Fibroblast of mammary gland (primary cell): ENCODE measurements at places on chromosomes 3 and 15.

DNA sequence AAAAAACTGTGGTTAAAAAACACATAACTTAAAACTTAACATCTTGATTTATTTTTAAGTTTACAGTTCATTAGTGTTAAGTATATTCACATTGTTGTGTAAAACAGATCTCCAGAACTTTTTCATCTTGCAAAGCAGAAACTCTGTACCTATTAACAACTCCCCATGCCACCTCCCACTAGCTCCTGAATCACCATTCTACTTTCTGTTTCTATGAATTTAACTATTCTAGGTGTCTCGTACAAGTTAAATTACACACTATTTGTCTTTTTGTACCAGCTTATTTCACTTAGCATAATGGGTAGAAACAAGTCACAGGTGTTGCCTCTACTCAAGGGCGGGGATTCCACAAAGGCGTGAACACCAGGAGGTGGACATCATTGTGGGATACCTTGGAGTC lies 43.2 kb downstream of the CRTC3 start:
- DNase-seq: no peak

DNA sequence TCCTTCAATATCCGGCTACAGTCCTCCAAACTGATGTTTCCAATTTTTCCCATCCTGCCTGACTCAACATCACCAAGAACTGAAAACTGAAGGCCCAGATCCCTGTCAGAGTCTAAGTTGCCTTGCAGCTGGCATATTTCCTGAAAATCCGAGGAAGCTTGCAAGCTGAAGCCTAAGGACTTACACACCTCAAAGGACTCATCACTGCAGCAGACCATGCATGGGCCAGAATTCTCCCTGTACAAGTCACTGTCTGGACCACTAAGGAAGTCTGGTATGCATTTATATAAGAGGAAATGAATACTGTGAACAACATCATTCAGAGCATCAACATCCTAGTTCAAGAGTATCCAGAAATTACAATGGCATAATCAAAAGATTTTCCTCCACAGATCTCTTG lies 548.8 kb upstream of the MDFIC2 start:
- peak; percentile 96 for DNase-seq

- DNase-seq: no peak
Measured at GRCh38 chr15:78120523-78120922, 10.7 kb downstream of the CIB2 start.

DNA sequence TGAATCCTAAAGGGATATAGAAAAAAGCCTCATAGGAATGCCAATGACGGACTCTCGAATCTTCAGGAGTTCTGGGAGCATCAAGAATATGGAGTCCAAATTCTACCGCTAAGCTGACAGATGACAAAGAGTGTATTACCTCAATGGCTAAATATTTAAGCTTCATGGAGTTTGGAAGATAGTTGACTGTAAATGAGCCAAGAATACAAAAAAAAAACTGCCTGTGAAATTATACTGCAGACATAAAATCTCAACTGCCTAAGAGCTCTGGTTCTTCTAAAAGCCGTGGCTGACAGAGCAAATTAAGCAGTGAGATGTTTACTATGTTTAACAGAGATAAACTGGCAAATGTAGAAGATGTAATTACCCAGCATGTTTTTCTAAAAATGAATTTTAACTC lies 140.0 kb downstream of the GADL1 start:
- DNase-seq: no peak

DNA sequence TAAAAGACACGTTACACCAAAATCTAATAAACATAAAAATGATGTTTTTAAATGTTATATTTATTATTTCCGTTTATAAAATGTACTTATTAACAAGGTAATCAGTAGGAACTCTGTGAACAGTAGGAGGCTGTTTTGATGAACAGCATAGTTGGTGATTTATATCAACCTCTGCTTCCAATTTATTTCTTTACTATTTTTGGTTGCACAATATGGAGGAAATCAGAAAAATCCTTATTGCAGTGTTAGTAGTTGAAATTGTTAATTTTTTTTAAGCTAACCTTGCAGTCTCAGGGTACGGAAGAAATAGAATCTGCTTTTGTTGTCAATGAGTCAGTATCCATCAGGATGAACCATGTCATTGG lies 5.0 kb upstream of the SNX22 start:
- no peak for DNase-seq

DNA sequence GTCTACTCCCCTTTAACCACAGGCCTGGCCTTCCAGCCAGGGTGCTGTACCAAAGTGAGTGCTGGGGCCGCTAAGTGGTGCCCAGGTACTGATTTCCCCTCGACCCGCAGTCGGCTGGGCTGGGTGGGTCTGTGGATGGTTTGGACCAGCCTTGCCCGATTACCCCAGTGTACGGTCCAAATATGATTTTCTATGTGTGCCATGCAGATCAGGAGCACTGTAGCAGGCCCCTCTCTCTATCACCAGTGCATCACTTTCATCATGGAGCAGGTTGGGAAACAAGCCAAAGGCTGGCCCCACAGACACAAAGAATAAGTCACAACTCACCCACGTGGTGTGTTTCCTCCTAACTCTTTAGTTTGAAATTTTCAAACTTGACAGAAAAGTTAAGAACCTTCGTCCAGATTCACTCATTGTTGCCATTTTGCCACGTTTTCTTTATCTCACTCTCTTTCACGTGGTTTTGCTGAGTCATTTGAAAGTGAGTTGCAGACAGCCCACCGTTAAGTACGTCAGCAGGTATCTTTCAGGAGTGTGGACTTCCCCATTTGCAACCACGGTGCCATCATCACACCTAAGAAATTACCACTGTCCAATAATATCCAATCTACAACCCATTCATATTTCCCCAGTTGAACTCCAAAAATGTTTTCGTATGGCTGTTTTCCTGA lies 37.0 kb downstream of the ZNF710 start:
- DNase-seq: peak; percentile 48

- DNase-seq: no peak
Measured at GRCh38 chr15:38829086-38829485, 264.5 kb upstream of the RASGRP1 start.

DNA sequence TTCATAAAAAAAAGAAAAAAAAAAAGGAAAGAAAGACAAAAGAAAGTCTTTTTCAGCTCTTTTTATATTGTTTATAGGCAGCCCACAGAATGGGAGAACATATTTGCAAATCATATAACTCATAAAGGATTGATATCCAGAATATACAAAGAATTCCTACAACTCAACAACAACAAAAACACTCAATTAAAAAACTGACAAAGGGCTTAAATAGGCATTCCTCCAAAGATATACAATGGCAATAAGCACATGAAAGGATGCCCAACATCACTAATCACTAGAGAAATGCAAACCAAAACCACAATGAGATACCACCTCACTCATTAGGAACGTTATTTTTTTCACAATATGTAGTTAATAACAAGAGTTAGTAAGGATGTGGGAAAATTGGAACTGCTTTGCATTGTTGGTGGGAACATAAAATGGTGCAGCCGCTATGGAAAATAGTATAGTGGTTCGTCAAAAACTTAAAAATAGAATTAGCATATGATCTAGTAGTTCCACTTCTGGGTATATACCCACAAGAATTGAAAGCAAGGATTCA lies 54.2 kb upstream of the CMTM8 start:
- DNase-seq: peak; percentile 26

DNA sequence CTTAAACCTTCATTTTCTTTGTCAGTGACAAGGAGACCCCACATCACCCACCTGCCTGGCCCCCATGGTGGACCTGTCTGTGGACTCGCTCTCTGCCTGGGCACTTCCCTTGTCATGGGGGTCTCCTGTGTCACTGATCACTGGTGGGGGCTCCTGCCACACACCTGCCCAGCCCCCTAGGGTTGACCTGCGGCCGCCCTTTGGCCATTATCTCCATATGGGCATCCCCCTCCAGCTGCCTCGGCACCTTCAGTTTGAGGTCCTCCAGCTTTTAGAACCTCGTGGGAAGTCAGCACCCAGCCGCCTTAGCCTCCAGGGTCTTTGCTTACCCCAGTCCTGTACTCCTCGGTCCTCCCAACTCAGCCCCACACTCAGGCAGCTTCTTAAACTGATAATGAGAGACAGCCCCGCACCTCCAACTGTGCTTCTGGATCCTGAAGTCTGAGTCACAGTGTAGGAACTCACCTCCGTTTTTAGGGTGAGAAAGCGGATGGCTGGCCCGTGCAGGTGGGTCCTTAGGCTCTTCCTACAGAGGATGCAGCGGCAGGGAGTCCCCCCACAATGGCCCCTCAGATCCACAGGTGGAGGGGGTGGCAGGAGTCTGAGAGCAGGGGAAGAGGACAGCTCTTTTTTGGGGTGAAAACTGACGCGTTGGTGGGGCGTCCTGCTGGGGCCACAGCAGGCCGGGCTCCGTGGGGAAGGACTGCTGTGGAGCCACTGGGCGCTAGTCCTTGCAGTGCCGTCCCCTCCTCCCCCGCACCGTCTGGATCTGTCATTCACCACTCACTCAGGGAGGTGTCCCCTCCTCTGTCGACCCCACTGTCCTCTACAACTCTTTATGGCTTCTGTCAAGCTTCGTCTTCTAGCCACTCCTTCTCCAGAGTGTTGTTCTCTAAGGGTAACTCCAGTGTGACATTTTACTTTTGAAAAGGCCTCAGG lies 8.7 kb upstream of the PRR23E start:
- DNase-seq: no peak

DNA sequence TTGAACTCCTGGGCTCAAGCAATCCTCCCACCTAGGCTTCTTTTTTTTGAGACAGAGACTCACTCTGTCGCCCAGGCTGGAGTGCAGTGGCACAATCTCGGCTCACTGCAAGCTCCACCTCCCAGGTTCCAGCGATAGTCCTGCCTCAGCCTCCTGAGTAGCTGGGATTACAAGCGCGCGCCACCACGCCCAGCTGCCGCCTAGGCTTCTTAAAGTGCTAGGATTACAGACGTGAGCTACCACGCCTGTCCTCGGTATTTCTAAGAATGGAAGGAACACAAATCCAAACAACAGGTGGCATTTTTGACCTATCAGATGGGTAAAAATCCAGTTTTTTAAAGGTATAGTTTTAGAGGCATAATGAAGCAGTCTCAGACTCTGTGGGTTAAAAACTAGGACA lies 113.8 kb downstream of the ANP32A start:
- DNase-seq: no peak

GRCh38 chr3:101950510-101950909 lies 101.2 kb downstream of the NFKBIZ start:
- peak; percentile 90 for DNase-seq

- DNase-seq: no peak
Measured at GRCh38 chr3:189534531-189534930, 96.7 kb upstream of the TP63 start.

DNA sequence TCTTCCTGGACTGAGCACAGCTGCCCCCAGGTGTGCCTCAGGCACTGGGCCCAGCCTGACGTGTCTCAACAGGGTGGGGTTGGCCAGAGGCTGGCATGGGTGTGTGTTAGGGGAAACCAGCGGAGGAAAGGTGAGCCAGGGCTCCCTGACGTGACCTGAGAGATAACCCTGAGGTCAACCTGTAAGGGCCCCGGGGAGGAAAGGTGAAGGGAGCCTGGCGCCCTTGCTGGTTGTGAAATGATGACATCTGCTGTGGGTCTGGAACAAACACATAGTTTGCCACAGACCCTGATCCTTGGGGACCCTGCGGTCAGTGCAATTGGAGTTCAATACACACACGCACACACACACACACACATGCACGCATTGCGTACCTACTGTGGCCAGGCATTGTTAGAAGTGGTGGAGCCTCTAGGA lies 100.2 kb upstream of the TLE3 start:
- no peak for DNase-seq

GRCh38 chr3:11570789-11571495 lies 72.8 kb downstream of the VGLL4 start:
- peak; percentile 76 for DNase-seq

- DNase-seq: no peak
Measured at GRCh38 chr3:136576279-136577009, 175.7 kb downstream of the STAG1 start.

DNA sequence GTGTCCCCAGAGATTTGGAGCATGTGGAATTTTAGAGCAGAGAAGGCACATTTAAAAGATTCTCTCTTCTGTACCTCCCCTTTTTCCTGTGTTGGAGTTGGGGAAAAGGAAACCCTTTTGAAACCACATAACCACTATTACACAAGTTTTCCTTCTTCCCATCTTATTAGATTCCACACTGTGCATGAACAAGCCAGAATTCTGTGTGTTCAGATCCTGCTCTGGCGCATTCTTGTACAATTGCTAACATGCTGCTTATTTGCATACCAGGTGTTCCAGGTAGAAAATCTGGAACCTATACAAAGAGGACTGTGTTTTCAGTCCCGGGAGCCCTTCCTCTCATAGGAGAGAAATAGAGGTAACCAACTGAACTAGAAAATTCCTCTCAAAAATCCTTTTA lies 2.6 kb upstream of the CIB2 start:
- DNase-seq: no peak

DNA sequence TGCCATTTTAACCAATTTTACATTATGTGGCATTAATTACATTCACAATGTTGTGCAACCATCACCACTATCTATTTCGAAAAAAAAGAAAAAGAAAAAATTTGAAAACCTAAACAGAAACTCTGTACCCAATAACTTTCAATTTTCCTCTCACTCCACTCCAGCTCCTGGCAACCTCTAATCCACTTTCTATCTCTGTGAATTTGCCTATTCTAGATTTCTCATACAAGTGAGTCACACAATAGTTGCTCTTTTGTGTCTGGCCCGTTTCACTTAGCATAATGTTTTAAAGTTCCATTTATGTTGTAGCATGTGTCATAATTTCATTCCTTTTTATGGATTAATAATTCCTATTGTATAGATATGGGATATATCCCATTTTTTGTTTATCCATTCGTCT lies 53.3 kb upstream of the TBC1D5 start:
- peak; percentile 22 for DNase-seq

GRCh38 chr3:72818092-72818773 lies 30.0 kb downstream of the SHQ1 start:
- peak; percentile 53 for DNase-seq

- DNase-seq: peak; percentile 46
Measured at GRCh38 chr3:50336452-50337174, 4.0 kb downstream of the RASSF1 start.

DNA sequence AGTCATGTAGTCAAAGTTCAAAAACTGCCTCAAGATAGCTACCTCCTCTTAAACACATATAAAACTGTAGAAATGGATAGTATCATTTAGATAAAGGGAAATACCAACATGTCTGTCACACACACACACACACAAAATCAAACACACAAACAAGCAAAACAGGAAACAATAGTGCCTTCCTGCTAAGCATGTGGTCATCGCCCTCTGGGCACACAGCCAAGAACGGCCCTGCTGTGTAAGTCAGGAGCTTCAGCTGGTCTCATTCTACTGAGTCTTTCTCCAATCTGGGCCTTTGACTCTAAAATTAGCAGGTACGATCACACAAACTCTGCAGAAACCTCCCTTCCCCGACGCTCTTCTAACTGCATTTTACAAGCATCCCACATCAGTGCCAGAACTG lies 272.2 kb upstream of the CHRNA7 start:
- peak; percentile 58 for DNase-seq

GRCh38 chr15:65881766-65882434 lies 12.6 kb downstream of the RAB11A start:
- no peak for DNase-seq

DNA sequence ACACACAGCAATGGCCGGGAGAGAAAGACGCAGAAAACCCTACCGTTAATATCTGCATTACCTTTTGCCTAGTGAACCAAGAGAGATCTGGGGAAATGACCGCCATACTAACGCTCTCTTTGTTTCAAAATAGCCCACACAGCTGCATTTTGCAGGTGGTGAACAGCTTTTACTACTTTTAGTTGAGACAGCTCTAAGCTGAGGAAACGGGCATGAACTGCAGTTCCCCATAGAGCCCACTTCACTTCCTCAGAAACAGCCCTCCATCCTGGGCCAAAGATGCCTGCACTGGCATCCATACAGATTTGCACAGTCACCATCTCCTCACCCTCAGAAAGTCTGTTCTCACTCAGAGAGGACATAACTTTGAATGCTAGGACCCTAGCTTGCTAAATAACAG lies 45.0 kb downstream of the ZNF860 start:
- no peak for DNase-seq
